Neural crest cell (in vitro differentiated cells): ENCODE measurements at places on chromosomes 16 and 17.

DNA sequence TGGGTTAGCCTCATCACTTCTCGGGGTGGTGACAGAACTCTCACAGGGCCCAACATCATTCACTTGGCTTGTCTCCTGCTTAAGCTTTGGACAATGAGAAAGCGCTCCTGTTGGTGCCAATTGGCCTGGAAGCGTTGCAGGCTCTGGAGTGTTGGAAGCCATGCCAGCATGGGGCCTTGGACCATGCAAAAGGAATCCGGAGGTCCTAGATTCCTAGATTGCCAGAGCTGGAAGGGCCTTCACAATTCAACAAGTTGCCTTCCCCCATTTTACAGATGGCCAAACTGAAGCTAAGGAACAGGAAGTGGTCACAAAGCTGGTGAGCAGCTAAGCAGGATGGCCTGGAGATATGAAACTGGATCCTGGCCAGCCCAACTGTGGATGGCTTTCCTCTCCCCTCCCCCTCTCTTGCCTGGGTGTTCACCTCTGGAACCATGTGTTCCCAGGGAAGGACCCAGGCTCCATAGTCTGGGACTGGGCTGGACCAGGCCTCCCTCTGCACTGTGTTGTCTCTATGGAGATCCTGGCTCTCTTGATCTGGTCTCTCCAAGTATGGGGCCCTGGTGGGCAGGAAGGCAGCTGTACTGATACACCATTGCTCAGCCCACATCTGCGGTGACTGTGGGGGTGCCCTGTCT lies 6.0 kb upstream of the IGFBP4 start:
- DNase-seq: no peak

- DNase-seq: no peak
Measured at GRCh38 chr17:31248986-31249834, 47.8 kb downstream of the OMG start.

DNA sequence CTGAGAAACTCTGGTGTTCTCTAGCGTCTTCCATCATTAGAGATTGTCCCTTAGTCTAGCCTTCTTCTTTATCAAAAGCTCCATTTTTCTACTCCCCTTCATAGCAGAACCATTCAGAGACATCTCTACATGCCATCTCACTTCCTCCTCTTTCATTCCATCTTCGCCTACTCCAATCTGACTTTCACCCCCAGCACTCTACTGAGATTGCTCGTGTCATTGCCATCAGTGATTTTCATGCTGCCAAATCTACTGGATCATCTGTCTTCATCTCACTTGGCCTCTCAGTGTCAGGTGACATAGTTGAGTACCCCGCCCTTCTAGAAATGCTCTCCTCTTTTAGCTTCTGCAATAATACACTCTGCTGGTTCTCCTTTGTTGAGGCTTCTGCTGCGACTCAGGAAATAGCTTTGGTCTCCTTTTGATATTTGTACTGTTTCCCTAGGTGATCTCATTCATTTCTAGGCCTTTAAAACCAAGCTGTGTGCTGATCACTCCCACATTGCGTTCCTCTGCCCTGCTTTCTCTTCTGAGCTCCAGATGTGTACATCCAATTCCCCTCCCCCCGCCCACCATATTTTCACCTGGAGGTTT lies 119.1 kb downstream of the FTO start:
- no peak for DNase-seq

DNA sequence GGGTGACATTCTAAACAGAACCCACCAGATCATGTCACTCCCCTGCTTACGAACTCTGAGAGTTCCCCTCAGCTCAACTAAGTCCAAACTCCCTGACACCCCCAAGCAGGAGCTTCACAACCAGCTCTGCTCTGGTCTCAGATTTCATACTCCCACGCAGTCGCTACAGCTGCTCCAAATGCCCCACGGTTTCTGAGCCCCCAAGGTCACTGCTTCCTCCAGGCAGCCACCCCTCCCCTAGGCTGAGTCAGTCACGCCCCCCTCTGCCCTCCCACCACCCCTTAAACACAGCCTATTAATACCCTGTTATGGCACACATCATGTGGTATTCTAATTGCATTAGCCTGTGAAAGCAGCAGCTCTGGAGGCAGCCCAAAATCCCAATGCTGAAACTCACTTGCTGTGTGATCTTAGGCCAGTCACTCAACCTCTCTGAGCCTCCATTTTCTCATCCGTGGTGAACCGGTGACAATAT lies 51.5 kb downstream of the GSG1L start:
- DNase-seq: no peak

- DNase-seq: no peak
Measured at GRCh38 chr16:47699106-47699505, 238.0 kb downstream of the PHKB start.

DNA sequence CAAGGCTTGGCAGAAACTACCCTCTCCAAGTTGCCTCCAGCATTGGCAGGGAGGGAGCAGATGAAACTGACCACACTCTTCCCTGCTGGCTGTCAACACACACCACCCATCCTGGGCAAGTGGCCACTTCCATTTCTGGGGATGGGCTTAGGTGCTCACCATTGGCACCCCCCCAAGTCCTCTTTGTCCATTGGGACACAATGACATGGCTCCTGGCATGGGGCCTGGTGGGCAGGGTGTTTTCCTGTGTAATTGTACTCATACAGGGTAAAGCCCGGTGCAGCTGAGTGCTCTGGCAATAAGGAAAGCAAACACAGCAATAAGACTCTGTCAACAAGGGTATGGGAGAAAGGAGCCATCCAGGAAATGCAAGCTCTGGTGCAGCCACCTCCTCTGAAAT lies 22.6 kb downstream of the SCNN1B start:
- DNase-seq: no peak

DNA sequence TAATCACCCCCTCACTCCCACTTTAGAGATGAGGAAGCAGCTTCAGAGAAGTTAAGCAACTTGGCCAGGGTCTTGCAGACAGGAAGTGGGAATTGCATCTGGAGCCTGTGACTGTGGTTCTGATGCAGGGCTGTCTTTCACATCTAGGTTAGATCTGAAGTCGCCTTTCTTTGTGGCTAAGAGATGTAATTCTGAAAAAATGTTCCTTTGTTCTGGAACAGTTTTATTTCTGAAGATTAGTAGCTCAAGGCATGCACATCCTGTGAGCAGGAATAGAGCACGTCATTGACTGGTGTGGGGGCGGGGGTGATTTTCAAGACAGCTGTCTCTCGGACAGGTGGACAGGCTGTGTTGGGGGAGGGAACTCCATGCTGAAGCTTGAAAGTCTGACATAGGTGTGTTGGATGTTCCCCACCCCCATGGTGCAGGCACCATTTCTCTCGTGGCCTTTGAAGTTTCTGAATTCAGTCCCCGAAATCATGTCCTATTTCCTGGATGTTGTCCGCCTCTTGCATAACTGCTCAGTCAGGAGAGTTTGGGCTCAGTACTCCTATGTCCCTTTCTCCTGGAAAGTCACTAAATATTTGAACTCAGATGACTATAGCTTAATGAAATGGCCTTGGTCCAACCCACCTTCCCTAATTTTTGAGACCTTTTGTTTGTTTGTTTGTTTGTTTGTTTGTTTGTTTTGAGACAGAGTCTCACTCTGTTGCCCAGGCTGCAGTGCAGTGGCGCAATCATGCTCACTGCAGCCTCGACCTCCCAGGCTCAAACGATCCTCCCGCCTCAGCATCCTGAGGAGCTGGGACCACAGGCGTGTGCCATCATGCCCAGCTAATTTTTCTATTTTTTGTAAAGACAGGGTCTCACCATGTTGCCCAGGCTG lies 21.0 kb upstream of the HERPUD1 start:
- no peak for DNase-seq

GRCh38 chr16:10987361-10988163 lies 43.2 kb downstream of the CLEC16A start:
- no peak for DNase-seq

GRCh38 chr17:2238432-2239169 lies 65.0 kb downstream of the SMG6 start:
- no peak for DNase-seq

DNA sequence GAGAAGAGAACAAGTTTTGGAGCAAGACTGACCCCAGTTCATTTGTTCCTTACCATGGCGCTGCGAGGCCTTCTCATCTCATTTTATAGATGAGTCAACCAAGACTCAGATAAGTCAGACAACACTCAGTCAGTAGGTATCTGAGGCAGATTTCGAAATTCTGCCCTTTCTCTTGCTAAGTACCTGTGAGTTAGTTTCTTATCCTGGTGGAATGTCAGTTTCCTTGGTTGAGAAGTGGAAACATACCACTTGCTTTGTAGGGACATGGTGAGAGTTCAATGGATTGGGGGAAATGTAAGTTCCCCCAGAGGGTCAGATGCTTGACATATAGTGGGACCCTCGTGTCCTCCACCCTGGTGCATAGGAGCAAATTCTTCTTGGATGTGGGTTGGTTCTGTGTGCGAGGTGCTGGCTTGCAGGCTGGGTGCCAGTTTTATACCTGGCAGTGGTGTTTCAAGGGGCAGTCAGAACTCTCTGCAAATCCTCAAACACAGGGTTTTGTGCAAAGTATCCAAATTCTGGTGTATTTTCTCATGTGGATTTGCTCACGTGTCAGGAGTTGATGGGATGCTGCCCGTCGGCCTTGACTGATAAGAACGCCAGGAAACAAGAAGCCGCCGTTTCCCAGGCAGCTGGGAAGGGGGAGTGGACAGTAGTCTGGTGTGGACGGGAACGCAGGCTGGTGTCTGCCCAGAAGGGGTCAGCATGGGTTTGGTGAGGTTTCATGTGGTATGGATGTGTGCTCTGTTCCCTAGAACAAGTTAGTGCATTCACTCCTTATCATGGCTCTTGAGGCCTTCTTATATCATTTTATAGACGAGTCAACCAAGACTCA lies 61.1 kb upstream of the CIBAR2 start:
- DNase-seq: no peak

GRCh38 chr17:32492264-32492589 lies 5.4 kb downstream of the CDK5R1 start:
- no peak for DNase-seq

- no peak for DNase-seq
Measured at GRCh38 chr16:29925105-29925756, 795 bp downstream of the KCTD13 start.

- DNase-seq: no peak
Measured at GRCh38 chr17:76870377-76870714, 2.1 kb downstream of the MGAT5B start.

- DNase-seq: no peak
Measured at GRCh38 chr17:45395569-45396415, 36.9 kb downstream of the ARHGAP27 start.

DNA sequence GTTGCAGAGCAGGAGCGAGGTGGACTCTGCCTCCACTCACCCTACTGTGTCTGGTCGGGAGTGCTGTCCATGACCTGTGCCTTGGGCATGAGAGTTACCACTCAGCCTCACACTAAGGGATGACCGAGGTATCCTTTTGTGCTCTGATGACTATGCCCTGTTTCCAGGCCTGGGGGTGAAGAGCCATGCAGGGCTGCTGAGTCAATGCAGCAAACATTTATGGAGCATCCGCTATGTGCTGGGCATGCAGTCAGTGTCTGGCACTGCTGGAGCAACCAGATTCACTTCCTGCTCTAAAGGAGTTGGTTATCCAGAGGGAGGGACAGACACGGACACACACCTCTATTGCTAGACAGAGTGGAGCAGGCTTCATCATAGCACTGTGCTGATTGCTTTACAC lies 7.6 kb upstream of the HNF1B start:
- DNase-seq: no peak

- DNase-seq: no peak
Measured at GRCh38 chr17:74812109-74813009, 36.2 kb upstream of the NAT9 start.

DNA sequence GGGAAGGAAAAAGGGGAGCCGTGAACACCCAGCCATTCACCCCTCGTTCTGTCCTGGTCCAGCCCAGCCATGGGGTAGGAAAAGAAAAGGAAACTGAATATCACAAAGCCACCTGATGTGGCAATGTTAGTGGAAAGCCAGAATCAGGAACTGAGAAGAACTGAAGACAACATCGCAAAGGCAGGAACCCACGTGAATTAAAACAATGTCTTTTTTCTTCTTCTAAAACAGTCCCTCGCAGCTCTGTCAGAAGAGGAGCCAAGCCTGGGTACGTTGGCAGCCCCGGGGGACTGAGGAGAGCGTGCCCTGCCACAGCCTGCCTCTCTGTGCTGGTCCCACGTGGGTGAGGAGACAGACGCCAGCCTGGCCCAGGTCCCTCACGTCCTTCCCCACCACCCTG lies 55.0 kb downstream of the ZNF423 start:
- DNase-seq: no peak

GRCh38 chr17:71349908-71350600 lies 770.8 kb upstream of the SOX9 start:
- no peak for DNase-seq

DNA sequence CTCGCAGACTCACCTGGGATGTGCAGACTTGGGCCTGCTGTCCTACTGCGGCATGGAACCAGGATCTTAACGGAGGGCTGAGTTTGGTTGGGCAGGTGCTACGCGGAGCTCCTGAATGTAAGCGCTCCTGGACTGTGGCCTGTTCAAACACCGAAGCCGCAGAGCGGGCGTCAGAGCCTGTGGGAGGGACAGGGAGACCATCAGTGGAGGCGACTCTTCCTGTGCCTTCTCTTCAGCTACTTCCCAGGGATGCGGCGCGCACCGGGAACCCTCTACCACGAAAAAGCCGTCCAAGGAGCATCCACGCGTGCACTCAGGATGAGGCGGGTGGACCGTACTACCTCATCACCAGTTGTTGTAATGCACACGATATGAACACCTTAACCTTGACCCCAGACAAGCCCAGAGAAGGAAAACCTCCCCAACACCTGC lies 2.0 kb downstream of the USP36 start:
- no peak for DNase-seq

GRCh38 chr17:27540318-27541101 lies 84.3 kb downstream of the KSR1 start:
- DNase-seq: no peak

- peak; percentile 98 for DNase-seq
Measured at GRCh38 chr17:39153599-39154051, 2.2 kb upstream of the PLXDC1 start.

DNA sequence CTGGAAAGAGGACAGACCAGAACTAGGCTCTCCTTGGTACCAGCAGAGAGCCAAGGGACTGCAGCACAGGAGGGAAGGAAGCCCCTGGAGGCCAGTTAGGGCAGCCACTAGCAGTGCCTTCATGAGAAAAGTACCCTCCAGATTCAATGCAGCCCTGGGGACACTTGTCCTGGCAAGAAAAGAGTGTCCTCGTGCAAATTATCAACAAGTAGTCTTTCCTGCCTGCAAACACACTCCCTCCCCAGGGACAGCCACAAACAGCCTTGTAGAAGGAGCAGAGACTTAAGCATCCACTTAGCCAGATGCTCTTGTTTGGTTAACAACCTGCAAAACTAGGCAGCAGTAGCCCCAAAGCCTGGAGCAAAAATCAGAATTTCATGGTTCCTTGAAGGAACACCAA lies 24.3 kb downstream of the CENPV start:
- DNase-seq: no peak
